ENCODE measurements at places on chromosomes 1 and 21. TPM values are rescaled to one million over a fixed set of nuclear protein-coding genes. Genes with fewer than 3 reads are reported as not detected.

- H3K27ac ChIP-seq: no peak overlapping the region
- no peak for DNase-seq
- no peaks in the 10 kb centered on the region for H3K4me1 ChIP-seq
- H3K36me3 ChIP-seq: peaks cover 42% of the 10 kb centered on the region
These were observed 16.2 kb downstream of the KCTD3 start for GRCh38 chr1:215583185-215583749.

DNA sequence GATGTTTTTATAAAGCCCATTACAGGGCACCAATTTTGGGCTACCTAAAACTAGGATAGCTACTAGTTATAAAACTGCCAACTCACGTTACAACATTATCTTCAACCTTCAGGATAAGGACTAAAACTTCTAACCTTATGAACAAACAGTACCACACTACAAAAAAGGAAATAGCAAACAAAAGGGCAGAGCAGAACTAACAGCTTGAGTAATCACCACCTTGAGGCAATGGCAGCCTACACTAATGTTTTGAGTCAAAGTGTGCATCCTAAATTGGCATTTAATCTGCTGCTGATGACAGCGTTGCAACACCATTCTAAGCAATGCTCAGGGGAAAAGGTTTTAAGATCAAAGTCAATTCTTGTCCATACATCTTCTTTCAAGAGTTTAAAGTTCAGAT is 27.2 kb downstream of the PTP4A2 start:
- H3K4me1 ChIP-seq: peaks cover 38% of the 10 kb centered on the region
- no peak overlapping the region for H3K4me3 ChIP-seq
- peaks cover 83% of the 10 kb centered on the region for H3K36me3 ChIP-seq
- DNase-seq: no peak
- H3K27ac ChIP-seq: no peak overlapping the region

DNA sequence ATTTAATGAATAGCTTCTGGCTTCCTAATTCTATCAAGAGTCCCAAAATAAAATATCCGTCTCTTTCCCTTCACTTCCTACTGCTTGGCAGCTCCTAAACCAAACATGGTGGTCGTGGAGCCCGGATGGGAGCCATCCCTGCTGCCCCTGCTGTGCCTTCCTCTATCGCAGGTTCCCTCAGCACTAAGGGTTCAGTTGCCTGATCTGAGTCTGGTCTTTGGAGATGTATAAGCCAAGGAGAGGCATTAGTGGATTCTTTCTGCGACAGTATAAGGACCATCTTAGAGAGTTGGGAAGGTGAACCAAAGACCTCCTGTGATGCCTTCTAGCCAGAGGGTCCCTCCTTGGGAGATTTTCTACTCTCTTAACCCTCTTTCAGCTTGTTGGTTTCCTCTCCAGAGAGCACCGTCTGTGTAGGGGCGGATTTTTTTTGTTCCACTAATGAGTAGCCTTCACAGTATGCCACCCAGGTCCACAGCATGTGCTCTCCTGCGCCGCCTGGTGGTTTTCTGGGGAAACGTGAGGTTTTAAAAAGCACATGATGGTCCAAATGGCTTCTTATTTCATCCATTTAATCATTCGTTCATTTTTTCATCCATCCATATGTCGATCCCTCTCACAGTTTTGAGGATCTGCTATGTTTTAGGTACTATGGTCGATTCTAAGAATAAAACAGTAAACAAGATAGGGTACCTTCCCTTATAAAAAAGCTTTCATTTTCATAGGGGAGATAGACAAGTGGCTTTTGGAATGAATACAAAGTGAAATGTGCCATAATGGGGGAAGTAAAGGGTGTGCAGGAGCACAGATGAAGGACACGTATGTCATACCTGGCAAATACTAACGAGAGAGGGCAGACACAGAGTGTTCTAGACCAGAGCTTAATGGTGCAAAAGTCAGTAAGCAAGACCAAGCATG is 71.0 kb downstream of the NFASC start:
- no peak overlapping the region for H3K4me3 ChIP-seq
- no peaks in the 10 kb centered on the region for H3K36me3 ChIP-seq
- H3K4me1 ChIP-seq: no peaks in the 10 kb centered on the region

Gene CHI3L1
- 22.2 TPM for total RNA-seq

DNA sequence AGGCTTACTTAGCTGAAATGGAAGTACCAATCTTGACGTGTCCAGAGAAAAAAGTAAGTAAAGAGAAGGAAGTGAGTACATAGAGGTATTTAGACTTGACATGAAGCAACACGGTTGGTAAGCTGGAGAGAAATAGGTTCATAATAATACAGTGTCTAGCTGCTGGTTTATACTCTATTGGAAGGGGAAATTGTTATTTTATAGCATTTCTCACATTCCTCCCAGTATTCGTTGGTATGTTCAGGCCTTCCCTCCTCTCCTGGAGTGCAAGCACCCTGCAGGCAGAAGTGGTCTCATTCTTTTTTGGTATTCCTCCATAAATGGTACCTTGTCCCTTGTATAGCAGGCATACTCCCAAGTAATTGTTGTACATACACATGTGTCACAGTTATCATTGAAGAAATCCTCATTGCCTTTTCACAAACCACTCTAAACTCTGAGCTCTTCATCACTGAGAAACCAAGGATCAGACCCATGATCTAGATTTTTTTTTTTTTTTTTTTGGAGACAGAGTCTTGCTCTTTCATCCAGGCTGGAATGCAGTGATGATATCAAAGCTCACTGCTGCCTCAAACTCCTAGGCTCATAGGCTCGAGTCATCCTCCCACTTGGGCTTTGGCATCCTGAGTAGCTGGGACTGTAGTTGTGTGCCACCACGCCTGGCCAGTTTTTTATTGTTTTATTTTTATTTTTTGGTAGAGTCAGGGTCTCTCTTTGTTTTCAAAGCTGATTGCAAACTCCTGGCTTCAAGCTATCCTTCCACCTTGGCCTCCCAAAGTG is 9.8 kb upstream of the IPO9 start:
- no peak overlapping the region for H3K27ac ChIP-seq
- no peak overlapping the region for H3K4me3 ChIP-seq
- no peaks in the 10 kb centered on the region for H3K27me3 ChIP-seq
- peaks cover 72% of the 10 kb centered on the region for H3K36me3 ChIP-seq
- DNase-seq: no peak
- H3K4me1 ChIP-seq: no peaks in the 10 kb centered on the region

Gene SLAMF7
- 7.9 TPM for total RNA-seq

GRCh38 chr1:83545066-83545862 is 453.7 kb downstream of the TTLL7 start:
- no peak overlapping the region for H3K4me3 ChIP-seq
- H3K4me1 ChIP-seq: no peaks in the 10 kb centered on the region
- H3K27ac ChIP-seq: no peak overlapping the region
- H3K27me3 ChIP-seq: no peaks in the 10 kb centered on the region
- DNase-seq: no peak
- no peaks in the 10 kb centered on the region for H3K36me3 ChIP-seq

- DNase-seq: no peak
- peaks cover 16% of the 10 kb centered on the region for H3K36me3 ChIP-seq
- peak overlapping the region; percentile 79 for H3K27ac ChIP-seq
- H3K4me1 ChIP-seq: peaks cover 71% of the 10 kb centered on the region
- H3K4me3 ChIP-seq: no peak overlapping the region
- no peaks in the 10 kb centered on the region for H3K27me3 ChIP-seq
These were observed 6.9 kb downstream of the CSRP1 start for GRCh38 chr1:201499795-201500669.

GRCh38 chr1:54276617-54277450 is 76.9 kb downstream of the MRPL37 start:
- H3K27ac ChIP-seq: peak overlapping the region; percentile 84
- DNase-seq: no peak
- no peaks in the 10 kb centered on the region for H3K27me3 ChIP-seq

DNA sequence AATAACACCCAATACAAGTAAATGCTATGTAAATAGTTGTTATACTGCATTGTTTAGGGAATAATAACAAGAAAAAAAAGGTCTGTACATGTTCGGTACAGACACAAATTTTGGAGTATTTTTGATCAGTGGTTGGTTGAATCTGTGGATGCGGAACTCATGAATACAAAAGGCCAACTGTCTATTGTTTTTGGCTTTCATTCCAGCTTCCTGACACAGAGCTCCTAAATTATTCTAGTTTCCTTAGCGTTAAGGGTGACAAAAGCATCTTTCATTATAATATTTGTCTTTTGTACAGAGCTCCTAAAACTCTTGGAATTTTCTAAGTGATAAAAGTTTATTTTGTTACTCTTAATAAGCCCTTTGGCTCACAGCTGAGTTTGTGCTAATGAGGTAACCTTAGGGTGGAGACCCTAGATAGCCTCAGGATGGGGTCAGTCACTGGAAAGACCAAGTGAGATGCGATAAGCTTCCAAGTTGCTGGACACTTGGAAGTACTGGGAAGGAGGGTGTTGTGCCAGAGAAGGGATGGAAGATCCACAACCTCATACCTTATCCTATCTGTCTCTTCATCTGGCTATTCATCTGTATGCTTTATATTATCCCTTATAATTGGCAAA is 57.4 kb upstream of the PRRC2C start:
- no peak overlapping the region for H3K27ac ChIP-seq
- no peak for DNase-seq
- no peaks in the 10 kb centered on the region for H3K27me3 ChIP-seq
- H3K36me3 ChIP-seq: no peaks in the 10 kb centered on the region
- no peaks in the 10 kb centered on the region for H3K4me1 ChIP-seq
